ENCODE measurements at places on chromosomes 11 and 22. TPM values are rescaled to one million over a fixed set of nuclear protein-coding genes. Genes with fewer than 3 reads are reported as not detected.

DNA sequence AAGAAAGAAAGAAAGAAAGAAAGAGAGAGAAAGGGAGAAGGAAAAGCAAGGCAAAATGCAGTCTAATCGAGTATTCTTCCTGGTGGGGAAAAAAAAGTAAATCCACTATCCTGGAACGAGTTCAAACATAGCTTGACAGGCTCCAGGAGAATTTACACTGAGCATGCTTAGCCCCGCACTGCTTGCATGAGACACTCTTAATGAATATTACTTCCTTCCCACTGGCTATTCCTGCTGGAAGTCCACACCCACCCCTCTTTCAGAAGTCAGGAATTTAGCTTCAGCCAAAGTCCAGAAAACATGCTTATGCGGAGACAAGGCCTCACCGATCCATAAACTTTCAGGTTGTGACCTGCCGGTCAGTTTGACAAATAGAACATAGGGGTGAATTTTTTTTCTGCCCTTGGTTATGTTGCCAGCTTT, 251.8 kb upstream of the BLID start:
- peak; percentile 47 for DNase-seq

GRCh38 chr11:33089776-33090175, 50.4 kb downstream of the TCP11L1 start:
- no peak for DNase-seq

- no peak for DNase-seq
These were observed 635 bp upstream of the GRK3 start for GRCh38 chr22:25563761-25564319.

GRCh38 chr22:28172892-28173670, 254.0 kb upstream of the PITPNB start:
- peak; percentile 41 for DNase-seq

DNA sequence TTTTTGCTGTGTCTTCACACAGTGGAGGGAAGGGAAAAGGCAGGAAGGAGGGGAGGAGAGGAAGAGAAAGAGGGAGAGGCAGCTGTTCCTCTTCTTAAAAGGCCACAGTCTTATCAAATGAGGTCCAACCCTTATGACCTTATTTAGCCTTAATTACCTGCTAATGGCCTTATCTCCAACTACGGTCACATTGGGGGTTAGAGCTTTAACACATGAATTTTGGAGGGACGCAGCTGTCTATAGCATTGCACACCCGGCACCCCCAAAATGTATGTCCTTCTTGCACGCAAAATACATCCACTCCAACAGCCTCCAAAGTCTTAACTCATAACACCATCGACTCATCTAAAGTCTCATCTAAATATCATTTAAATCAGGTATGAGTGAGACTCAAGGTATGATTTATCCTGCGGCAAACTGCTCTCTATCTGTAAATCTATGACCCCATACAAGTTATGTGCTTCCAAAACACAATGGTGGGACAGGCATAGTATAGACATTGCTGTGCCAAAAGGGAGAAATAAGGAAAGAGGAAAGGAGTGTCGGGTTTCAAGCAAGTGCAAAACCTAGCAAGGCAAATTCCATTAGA, 45.0 kb upstream of the ASPHD2 start:
- DNase-seq = no peak

DNA sequence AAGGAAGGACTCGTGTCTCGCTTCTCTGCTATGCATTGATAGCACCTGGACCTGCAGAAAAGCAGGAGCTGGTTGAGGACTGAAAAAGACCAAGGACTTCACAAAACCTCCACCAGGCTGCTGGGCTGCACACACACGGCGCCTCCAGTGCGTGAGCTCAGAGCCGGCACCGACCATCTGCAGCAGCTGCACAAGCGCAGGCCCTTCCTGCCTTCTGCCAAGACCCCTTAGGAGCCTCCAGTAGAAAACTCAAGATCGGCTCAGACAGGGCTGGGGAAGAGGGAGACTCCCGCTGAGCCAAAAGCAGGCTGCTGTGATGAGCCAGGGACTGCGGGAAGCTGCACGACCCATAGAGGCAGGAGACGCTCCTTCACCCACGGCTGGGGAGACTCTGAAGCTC, 70.9 kb downstream of the PHF21B start:
- DNase-seq = no peak

DNA sequence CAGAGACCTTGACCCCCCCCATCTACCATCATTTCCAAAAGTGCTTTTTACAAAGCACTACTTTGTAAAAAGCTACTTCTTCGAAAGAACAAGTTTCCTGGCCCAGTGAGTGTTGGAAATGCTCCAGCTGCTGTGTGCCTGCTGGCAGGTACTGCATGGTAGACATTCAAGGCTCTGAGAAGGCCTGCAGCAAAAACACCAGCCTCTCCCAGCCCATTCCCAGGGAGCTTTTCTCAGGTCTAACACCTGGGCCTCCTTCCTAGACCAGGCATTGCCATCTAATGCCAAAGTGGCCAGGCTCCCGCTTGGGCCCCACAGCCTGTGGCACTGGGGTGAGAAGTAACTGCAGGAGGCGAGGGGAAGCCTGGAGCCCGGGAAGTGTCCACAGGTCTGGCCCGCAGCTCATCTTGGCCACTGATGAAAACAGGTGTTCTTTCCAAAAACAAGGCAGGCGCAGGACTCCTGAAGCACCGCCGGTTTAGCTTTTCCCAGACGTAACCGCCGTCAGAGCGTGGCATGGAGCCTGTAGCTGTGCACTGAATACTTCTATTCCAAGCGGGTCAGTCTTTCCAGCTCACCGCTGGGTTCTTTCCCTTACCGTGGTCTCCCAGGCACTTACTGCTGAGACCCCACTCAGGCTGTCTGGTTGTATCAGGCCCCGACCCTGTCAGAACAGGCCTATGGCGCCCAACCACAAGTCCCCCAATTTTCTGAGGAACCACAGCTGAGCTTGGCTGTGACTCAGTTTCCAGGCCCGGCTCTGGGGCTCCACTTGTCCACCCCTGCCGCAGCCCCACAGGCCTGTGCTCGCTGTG, 1.2 kb upstream of the TCIRG1 start:
- DNase-seq = no peak

DNA sequence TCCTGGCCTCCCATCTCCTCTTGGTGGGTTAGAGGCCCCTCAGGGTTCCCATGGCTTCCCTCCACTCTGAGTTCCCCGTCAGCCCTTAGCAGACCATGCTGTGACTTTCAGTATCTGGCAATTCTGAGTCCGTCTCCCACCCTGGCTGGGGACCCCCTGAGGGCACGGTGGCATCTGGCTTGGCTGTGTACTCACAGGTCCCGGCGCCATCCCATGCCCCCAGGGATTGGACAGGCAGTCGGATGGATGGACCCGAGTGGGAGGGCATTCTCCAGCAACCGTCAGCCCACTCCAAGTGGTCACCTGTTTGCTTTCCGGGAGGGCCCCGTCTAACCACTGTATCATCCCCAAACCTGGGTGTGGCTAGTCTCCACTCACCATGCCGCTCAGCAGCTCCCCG, 24.0 kb upstream of the ABCC8 start:
- DNase-seq = no peak

MYRF gene
- total RNA-seq = 0.10 TPM

PYGM gene
- not detected for total RNA-seq

OR51A2 gene
- total RNA-seq = not detected

APOBEC3H gene
- not detected for total RNA-seq

MRPL40 gene
- total RNA-seq = 69.4 TPM

ARHGEF17 gene
- 9.1 TPM for total RNA-seq

ACRV1 gene
- total RNA-seq = not detected
